CD4-positive, alpha-beta T cell treated with Interleukin-15 for 4 hours (primary cell): ENCODE measurements at places on chromosomes 1 and 21.

DNA sequence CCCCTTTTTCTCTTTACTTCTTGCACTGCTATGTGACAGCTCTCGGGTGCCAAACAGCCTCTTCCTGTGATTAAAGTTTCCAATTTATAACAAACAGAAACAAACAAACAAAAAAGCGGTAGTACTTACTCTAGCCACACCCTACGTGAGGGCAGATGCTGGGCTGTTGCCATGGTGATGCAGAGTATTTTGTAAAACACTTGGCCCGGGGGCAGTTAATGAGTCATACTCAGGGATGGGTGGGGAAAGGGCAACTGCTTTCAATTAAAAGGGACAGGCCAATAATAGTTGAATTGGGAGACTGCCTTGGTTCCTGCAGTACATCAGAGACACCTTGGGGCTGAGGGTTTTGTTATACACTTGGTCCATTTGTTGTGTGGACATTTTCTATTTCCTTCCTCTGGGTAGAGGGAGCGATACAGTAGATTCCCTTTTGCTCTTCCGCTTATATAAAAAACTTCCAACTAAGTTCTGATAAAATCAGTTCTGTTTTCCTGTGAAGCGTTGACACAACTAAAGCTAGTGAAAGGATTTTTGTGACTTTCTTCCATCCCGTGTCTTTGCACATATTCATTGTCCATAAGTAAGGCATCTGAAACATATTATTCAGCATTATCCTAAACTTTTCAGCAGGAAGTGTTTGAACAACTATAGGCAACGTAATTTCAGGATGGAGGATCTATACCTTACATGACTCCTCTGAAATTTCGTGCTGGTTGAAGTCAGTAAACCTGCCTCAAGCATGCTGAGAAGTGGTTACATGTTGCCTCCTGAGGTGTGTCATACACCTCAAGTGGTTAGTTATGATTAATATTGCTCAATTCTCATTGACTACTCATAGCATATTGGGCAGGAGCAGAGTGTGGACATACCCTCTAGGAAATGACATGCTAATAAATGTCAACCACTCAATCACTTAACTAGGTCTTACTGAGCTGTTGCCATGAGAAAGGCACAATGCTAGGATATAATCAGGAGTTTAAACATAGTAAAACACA, 36.7 kb upstream of the THEM4 start:
- DNase-seq, result peak; percentile 98

GRCh38 chr1:5793516-5793915, 198.7 kb downstream of the NPHP4 start:
- no peak for DNase-seq

DNA sequence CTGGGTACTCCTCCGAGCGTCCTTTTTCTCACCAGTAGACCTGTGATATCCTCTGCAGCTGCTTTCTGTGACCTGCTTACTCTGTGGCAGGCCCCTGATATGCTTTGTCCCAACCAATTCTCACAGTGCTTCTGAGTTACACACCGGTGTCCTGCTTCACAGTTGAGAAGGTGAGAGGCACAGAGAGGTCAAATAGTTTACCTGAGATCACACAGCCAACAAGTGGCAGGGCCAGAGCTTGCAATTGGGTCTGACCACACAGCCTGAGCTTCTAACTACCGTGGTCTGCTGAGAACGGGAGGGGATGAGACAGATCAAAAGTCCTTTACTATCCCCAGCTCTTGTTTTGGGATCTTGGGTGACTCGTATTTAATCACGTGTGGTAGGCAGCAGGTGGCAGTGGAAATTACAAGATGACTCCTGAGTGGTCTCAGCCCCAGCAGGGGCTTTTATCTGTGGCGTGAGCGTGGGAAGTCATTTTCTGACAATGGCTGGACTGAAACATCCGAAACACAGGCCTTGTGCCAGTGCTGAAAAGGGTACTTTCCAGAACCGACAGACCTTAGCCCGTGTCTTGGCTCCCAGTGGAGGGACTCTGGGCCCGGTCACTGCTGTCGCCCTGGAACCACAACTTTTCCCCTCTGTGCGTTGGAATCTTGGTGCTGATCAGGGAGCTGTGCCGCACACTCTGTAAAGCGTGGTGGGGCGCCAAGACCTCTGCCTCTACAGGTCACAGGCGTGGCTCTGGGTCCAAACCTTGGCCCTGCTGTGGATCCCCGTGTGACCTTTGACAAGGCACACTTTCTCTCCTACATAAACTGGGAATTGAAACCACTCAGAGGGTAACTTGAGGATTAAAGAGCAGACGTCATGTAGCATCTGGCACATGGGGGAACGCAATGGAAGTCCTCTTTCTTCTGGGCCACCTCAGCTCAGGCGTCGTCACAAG, 11.9 kb downstream of the THEMIS2 start:
- no peak for DNase-seq

DNA sequence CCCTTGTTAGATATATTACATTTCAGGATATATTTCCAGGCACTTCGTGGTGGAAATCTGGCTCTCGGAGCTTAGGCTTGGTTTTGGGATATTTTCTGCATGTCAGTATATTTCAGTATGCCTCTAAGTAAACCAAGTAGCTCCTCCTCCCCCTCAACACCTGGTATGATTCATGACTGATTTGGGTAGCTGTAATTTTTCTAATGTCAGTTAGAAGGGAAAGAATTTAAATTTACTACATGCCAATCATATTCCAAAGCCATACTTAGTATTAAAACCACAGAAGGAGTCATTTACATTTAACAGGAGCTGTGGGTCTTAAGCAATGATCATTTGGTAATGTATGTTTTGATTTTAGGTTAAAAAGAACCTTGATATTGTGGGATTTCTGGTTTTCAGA, 40.6 kb downstream of the ST6GALNAC3 start:
- DNase-seq, result no peak

GRCh38 chr1:119550381-119550780, 43.4 kb downstream of the HSD3B1 start:
- DNase-seq, result no peak

- peak; percentile 16 for DNase-seq
These were observed 45.3 kb upstream of the CTBS start for GRCh38 chr1:84619383-84620102.

GRCh38 chr21:44558695-44559094, at the start of gene KRTAP10-3:
Gene KRTAP10-3 (minus strand): TSS chr21:44558795. CDS start chr21:44558715, 80 bp downstream.
- DNase-seq, result no peak

- no peak for DNase-seq
These were observed 8.6 kb upstream of the C1orf105 start for GRCh38 chr1:172411791-172412338.

DNA sequence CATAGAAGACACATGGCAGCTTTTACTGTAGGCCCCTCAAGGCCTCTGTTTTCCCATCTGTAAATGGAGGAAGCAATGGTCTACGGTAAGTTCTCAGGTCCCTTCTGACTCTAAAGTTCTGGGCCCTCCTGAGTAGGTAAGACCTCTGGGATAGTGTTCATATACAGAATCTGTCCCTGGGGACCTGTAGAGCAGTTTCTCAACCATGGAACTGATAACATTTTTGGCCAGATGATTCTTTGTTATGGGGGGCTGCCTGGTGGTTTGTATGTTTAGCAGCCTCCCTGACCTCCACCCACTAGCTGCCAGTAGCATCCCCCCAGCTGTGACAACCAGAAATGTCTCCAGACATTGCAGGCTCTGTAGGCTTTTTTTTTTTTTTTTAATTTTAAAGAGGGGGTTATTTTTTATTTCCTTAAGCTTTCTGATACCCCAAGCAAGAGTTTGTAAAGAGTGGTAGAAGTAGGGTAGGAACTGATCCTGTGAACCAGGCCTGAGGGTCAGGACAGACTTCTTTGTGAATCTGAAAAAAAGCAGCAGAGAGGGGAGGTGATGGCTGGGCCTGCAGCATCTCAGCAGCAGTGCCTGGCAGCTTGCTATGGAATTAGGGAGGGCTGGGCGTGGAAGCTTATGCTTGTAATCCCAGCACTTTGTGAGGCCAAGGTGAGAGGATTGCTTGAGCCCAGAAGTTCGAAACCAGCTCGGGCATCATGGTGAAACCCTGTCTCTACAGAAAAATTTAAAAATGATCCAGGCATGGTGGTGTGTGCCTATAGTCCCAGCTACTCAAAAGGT, 20.2 kb upstream of the TCEA3 start:
- no peak for DNase-seq

GRCh38 chr1:161013488-161014230, 7.3 kb downstream of the F11R start:
- DNase-seq, result peak; percentile 59

GRCh38 chr1:209648931-209649776, 3.1 kb downstream of the LAMB3 start:
- peak; percentile 15 for DNase-seq

- no peak for DNase-seq
These were observed 218.6 kb downstream of the URB2 start for GRCh38 chr1:229844675-229845074.
